ENCODE measurements at places on chromosomes 7 and 10. TPM values are rescaled to one million over a fixed set of nuclear protein-coding genes. Genes with fewer than 3 reads are reported as not detected.

The VSTM4 gene
- 8.2 TPM for total RNA-seq

The GRM3 gene
- total RNA-seq = not detected

The AKR1D1 gene
- 0.07 TPM for total RNA-seq

The ANK3 gene
- 67.8 TPM for total RNA-seq

All from smooth muscle cell of the pulmonary artery (primary cell).